H9 (cell line): ENCODE measurements at places on chromosomes 5 and 9. TPM values are rescaled to one million over a fixed set of nuclear protein-coding genes. Genes with fewer than 3 reads are reported as not detected.

GRCh38 chr5:68538814-68539420 is 323.4 kb downstream of the PIK3R1 start:
- H3K27ac ChIP-seq = no peak overlapping the region
- H3K4me3 ChIP-seq = no peak overlapping the region; the same call in 2 of the 3 replicates
- no peaks in the 10 kb centered on the region for H3K27me3 ChIP-seq
- no peaks in the 10 kb centered on the region for H3K36me3 ChIP-seq
- DNase-seq = no peak
- peaks cover 6% of the 10 kb centered on the region; the same call in 1 of the 2 replicates for H3K4me1 ChIP-seq

Gene NKD2
- 7.3 and 7.7 TPM in 2 replicates for total RNA-seq

DNA sequence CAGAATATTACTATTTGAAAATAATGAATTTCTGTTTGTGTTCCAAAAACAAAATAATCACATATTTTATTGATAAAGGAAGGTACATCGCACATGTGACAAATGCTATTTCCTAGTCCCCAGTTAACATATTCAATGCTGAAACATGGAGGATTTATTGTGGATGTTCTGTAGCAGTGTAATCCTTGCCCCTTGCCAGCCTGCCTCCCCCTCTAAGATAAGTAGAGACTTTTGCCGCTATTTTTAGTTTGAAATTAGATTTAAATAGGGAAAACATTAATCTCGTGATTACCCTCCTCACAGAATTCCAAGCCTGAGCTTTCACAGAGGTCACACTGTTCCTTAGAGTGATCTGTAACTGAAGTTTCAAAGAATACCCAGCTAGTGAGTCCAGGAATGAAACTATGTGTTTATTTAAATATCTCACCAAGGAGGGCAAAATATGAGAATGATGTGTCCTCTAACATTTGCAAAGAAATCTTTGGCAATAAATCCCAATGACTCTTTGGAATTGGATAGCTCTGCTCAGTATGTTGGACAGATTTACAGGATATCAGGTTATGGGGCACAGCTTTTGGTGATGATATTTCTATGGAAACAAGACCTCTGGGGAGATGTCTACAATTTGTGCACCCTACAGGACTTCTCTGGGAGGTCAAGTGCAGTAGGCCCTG is 17.3 kb downstream of the CTXN3 start:
- no peak overlapping the region for H3K27ac ChIP-seq
- H3K4me3 ChIP-seq = no peak overlapping the region
- H3K4me1 ChIP-seq = no peaks in the 10 kb centered on the region
- H3K36me3 ChIP-seq = no peaks in the 10 kb centered on the region
- no peaks in the 10 kb centered on the region for H3K27me3 ChIP-seq

Gene MLLT3
- total RNA-seq = 3.7 and 3.9 TPM in 2 replicates

Gene PCDHGB4
- 3.8 and 4.2 TPM in 2 replicates for total RNA-seq
